Fibroblast of lung (primary cell): ENCODE measurements at places on chromosomes 13 and 19.

DNA sequence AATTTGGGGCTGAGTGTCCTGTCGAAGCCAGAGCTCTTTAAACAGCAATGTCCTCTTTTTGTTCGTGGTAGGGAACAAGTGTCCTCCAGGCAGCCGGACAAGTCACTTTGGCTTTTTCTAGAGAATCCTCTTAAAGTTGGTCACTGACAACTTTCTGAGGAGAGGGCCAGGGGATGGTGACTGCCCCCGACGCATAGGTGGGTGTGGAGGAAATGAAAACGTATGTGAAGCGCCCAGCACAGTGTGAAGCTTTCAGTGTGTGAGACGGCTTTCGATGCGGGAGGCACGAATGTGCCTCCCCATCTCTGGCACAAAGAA, 45.8 kb upstream of the ZNF536 start:
- DNase-seq: no peak

DNA sequence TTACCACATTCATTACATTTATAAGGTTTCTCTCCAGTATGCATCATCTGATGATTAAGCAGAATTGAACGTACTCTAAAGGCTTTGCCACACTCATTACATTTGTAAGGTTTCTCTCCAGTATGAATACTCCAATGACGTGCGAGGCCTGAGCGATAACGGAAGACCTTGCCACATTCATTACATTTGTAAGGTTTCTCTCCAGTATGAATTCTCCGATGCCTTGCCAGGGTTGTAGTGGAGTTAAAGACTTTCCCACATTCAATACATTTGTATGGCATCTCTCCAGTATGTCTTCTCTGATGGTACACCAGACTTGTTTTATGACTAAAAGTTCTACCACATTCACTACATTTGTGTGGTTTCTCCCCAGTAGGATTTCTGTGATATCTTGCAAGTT, 16.8 kb upstream of the ZNF432 start:
- no peak for DNase-seq

- DNase-seq: peak; percentile 74
Observed at GRCh38 chr13:59356607-59357006, 807.1 kb downstream of the DIAPH3 start.

- no peak for DNase-seq
Observed at GRCh38 chr13:110590577-110590976, 24.8 kb upstream of the NAXD start.

- DNase-seq: peak; percentile 11
Observed at GRCh38 chr19:5281588-5281987, 59.0 kb downstream of the PTPRS start.

GRCh38 chr19:49391581-49392399, 3.7 kb downstream of the KASH5 start:
- DNase-seq: peak; percentile 50
